ENCODE measurements at places on chromosomes 12 and 14. TPM values are rescaled to one million over a fixed set of nuclear protein-coding genes. Genes with fewer than 3 reads are reported as not detected.
A peak's percentile ranks its signal among the peaks of the same experiment; 100 is the strongest.

DNA sequence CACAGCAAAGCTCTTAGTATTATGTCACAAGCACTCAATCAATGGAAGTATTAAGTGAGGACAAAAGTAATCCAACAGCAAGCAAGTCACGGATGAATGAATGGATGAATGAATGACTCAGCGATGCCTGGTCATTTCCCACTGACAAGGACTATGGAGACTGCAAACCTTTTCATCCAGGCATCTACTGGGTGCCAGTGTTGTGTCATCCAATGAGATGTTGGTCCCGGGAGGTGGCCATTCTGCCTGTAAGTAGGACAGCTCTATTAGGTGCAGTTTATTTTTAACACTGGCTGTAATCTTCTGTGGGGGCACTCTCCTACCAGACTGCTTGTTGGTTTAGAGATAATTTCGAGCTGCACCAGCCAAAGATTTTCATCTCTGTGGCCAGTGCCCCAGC, 39.4 kb downstream of the STAB2 start:
- peaks cover 3% of the 10 kb centered on the region for H3K4me1 ChIP-seq
- DNase-seq, result no peak

DNA sequence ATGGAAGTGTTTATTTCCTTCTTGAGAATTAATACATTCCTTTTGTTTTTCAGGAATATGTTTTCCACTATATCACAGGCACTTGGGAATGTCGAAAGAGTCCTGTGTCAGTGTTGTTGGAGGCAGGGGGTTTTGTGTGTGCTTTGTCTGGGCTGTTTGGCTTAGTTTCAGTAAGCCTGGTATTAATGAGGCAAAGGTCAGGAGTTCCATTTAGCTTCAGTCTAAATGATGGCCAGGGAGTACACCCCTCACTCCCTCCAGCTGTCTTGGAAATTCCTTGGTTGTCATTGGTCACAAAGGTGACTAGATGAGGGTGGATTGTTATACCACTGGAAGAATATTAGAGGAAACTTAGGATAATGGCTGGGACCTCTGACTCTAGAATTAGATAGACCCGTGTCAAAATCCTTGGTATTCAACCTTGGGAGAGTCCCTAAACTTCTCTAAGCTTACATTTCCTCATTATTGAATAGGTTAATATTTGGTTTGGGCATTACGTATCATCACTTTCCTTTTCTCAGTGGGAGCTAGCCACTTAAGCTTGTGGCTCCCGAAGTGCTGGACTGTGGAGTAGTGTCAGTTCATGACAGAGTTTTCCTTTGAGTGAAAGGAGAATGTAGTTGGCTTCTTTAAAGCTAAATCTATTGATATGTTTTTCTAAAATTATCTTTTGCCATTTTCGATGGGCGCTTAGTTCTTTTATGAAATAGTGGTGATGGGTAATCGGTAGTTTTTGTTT, 5.2 kb downstream of the FRS2 start:
- H3K4me1 ChIP-seq, result peaks cover 68% of the 10 kb centered on the region
- H3K4me3 ChIP-seq, result no peak overlapping the region
- H3K27ac ChIP-seq, result peak overlapping the region; percentile 87
- peaks cover 1% of the 10 kb centered on the region for H3K36me3 ChIP-seq

DNA sequence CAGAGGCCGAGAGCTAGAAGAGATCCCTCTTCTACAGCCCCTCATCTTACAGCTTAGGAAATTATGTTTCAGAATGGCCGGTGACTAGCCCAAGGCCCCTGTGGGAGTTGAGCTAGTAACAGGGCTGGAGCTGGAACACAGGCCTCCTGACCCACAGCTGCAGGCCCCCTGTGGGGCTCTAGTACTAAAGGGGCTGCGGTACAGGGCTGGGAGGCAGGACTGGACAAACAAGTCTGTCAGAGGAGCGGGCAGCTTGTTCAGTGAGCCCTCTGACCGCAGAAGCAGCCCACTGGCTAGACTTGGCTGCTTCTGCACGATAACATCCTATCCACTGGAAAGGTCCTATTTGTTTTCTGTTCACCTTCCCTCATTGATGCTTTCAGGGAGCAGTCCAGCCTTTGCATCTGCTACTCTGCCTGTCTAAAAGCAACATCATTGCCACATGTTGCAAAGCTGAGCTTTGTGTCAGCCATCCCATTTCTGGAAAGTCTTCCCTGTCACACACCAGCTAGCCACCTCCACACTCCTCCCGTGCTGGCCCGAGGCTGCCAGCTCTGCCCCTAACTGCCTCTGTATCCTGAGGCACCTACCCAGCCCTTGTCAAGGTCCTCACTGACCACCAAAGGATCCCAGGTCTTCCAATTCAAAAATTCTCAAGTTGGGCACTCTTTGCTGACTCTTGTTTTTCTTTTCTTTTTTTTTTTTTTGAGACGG, 10.2 kb downstream of the PSMC1 start:
- no peaks in the 10 kb centered on the region for H3K27me3 ChIP-seq
- H3K4me3 ChIP-seq, result no peak overlapping the region
- H3K27ac ChIP-seq, result no peak overlapping the region
- H3K36me3 ChIP-seq, result peaks cover 31% of the 10 kb centered on the region
- no peaks in the 10 kb centered on the region for H3K4me1 ChIP-seq

DNA sequence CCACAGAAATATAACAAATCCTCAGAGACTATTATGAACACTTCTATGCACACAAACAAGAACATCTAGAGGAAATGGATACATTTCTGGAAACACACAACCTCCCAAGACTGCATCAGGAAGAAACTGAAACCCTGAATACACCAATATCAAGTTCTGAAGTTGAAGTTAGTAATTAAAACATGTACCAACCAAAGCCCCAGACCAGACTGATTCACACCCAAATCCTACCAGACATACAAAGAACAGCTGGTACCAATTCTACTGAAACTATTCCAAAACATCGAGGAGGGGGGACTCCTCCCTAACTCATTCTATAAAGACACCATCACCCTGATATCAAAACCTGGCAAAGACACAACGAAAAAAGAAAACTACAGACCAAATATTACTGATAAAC, 114.7 kb upstream of the CCDC175 start:
- H3K4me3 ChIP-seq, result no peak overlapping the region
- H3K27ac ChIP-seq, result no peak overlapping the region
- peaks cover 30% of the 10 kb centered on the region for H3K27me3 ChIP-seq
- H3K36me3 ChIP-seq, result no peaks in the 10 kb centered on the region

- DNase-seq, result no peak
- H3K36me3 ChIP-seq, result peaks cover 26% of the 10 kb centered on the region
- no peak overlapping the region for H3K27ac ChIP-seq
- H3K4me1 ChIP-seq, result peaks cover 17% of the 10 kb centered on the region
These were observed 210.9 kb upstream of the FKBP4 start for GRCh38 chr12:2583642-2584401.

- peaks cover 2% of the 10 kb centered on the region for H3K36me3 ChIP-seq
- no peak overlapping the region for H3K4me3 ChIP-seq
- H3K27ac ChIP-seq, result no peak overlapping the region
- peaks cover 6% of the 10 kb centered on the region for H3K4me1 ChIP-seq
- no peak for DNase-seq
- H3K27me3 ChIP-seq, result no peaks in the 10 kb centered on the region
These were observed 87.1 kb upstream of the ATF7IP start for GRCh38 chr12:14278294-14278953.

The PTPRQ gene
- total RNA-seq, result 0.08 TPM

All from chondrocyte (in vitro differentiated cells).